ENCODE measurements at places on chromosomes 16 and 17.

- DNase-seq = no peak
These were observed 18.4 kb upstream of the G6PC1 start for GRCh38 chr17:42882166-42882565.

GRCh38 chr16:72174726-72175125 lies 2.8 kb upstream of the PMFBP1 start:
- no peak for DNase-seq

DNA sequence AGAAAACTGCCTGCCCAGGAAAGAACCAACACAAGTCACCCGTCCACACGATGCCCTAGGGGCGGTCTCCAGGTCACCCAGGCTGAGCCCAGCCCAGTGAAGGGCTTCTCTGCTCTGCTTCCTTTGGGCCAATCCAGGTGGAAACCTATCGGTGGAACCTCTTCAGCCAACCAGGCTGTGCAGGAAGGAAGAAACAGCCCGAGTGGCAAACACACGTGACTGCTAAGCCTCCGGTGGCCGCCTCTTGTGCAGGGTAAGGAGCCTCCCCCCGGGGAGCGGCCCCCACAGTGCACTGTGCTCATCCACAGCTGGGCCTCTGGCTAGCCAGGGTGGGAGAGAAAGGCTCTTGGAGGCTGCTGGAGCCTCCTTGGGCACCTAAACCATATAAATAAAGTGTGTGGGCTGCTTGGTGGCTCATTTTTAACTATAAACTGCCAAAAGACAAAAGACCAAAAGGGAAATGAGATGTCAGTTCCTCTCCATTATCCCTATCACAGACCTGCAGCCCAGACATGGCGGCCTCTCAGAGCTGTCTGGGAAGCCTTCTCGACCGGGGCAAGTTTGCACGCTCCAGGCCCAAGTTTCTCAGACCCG lies 2.4 kb downstream of the RTN4RL1 start:
- no peak for DNase-seq

DNA sequence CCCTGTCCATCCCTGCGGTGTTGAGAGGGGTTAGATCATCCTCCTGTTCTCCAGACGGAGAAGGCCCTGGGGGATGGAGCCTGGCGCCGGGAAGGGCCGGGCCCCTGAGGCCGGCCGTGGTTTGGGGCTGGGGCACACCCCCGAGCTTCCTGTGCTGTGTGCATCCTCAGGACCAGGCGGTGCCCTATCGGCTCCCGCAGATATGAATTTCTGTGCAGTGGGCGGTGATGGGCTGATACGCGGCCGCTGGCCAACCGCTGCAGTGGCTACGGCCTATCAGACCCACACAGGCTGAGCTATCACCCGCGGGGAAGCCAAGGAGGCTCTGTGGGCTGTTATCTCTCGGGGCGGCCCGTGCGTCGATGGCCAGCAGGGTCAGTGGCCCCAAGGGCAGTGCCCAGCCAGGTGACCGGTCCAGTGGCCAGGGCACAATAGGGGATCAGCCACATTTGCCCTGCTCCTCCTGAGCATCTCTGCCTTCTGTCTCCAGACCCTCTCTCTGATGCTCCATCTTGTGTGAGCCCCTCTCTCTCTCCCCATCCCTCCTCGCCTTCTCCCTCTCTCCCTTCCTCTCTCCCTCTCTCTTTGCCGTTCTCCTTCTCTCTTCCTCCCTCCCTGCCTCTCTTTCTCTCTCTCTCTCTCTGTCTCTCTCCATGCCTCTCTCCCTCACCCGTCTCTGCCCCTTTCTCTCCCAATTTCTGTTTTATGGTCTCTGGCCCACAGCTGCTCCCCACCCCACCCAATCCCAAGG lies 38.7 kb downstream of the ZFPM1 start:
- no peak for DNase-seq
